ENCODE measurements at places on chromosomes 13 and 19. TPM values are rescaled to one million over a fixed set of nuclear protein-coding genes. Genes with fewer than 3 reads are reported as not detected.

The DZIP1 gene
- 54.6 TPM for total RNA-seq

- no peaks in the 10 kb centered on the region for H3K27me3 ChIP-seq
- H3K27ac ChIP-seq, result no peak overlapping the region
- no peak overlapping the region for H3K4me3 ChIP-seq
- peaks cover 2% of the 10 kb centered on the region for H3K36me3 ChIP-seq
Measured at GRCh38 chr19:38726761-38727301, 17.4 kb downstream of the CAPN12 start.

The CEACAM16 gene
- not detected for total RNA-seq

- no peak overlapping the region for H3K4me3 ChIP-seq
- H3K4me1 ChIP-seq, result no peaks in the 10 kb centered on the region
- no peaks in the 10 kb centered on the region for H3K27me3 ChIP-seq
- no peak for DNase-seq
- H3K36me3 ChIP-seq, result no peaks in the 10 kb centered on the region
Measured at GRCh38 chr13:34730961-34731360, 211.1 kb upstream of the NBEA start.

DNA sequence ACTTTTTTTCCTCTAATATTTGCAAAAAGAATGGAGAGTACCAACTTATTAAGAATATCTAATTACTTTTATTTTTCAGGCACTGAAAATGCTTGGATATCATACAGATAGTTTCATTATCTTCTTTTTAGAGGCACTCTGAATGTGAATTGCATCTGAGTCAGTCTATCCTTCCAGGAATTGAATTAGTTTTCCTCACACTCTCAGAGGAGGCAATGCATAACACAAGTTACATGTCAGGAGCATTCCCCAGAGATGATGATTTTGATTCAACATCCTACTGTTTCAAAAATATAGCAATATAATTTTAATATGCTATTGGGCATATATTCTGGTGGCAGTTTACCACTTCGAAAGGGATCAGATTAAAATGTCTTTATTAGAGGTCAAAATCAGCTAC, 1315.4 kb downstream of the PCDH9 start:
- H3K27me3 ChIP-seq, result no peaks in the 10 kb centered on the region
- no peaks in the 10 kb centered on the region for H3K36me3 ChIP-seq
- no peak overlapping the region for H3K27ac ChIP-seq
- no peaks in the 10 kb centered on the region for H3K4me1 ChIP-seq
- DNase-seq, result no peak

The TMPRSS9 gene
- total RNA-seq, result 0.41 TPM

- DNase-seq, result no peak
- H3K27me3 ChIP-seq, result no peaks in the 10 kb centered on the region
- no peaks in the 10 kb centered on the region for H3K36me3 ChIP-seq
- no peak overlapping the region for H3K4me3 ChIP-seq
- H3K27ac ChIP-seq, result peak overlapping the region; percentile 13
Measured at GRCh38 chr19:15266683-15267082, 34.4 kb upstream of the EPHX3 start.

- H3K4me3 ChIP-seq, result peak overlapping the region; percentile 47
- peak; percentile 30 for DNase-seq
- no peaks in the 10 kb centered on the region for H3K36me3 ChIP-seq
- H3K27ac ChIP-seq, result peak overlapping the region; percentile 83
Measured at GRCh38 chr13:111115965-111116521, 933 bp downstream of the ARHGEF7 start.

DNA sequence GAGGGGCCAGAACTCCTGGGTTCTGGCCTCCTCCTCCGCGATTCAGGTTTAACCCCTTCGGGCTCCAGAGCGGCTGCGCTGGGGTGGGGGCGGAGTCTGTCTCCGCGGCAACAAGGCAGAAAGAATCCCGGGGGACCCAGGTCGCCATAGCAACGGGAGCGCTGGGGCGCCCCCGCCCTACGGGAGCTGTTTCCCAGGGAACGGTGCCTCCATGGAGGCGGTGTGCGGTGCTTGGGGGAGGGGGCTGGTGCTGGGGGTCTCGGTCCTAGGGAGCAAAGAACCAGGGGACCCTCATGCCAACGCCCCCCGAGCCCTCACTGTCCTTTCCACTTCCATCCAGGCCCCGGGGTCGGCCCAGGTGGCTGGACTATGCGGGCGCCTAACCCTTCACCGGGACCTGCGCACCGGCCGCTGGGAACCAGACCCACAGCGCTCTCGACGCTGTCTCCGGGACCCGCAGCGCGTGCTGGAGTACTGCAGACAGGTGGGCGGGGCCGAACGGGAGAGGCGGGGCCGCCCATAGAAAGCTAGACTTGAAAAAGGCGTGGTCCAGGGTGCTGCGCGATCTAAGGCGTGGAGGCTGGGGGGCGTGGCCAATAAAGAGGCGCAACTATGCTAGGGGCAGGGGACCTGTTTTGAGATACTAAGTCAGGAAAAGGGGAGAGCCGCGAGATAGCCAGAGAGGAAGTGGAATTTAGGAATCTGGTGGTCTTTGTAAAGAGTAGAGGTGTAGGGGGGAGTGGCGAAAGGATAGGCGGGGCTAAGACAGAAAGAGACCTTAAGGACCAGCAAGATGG, 1.2 kb downstream of the APLP1 start:
- no peak overlapping the region for H3K4me3 ChIP-seq
- H3K36me3 ChIP-seq, result no peaks in the 10 kb centered on the region
- peaks cover 8% of the 10 kb centered on the region for H3K4me1 ChIP-seq
- H3K27ac ChIP-seq, result no peak overlapping the region
- H3K27me3 ChIP-seq, result no peaks in the 10 kb centered on the region
